Stimulated activated CD4-positive, alpha-beta T cell treated with anti-CD3 and anti-CD28 coated beads, Interleukin-1b, Interleukin-23, amount 100 ng/mL, for 1 hour (primary cell): ENCODE measurements at places on chromosomes 4 and X.

DNA sequence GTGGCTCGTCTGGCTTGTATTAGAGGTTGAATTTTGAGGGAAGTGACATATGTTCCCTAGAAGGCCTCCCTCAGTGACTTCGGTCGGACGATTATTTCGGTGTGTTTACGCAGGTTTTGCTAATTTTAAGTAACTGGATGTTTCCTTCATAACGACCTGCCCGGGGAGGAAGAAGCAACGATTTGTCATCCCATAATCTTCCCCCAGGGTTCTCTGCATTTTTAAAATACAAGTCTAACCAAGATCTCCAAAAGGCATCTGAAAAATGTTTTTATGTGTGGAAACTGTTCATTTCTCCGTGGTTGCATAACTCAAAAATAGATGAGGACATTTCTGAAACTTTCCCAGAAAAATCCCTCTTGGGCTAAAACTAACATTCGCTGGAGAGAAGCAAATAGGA, 195.4 kb downstream of the SHOX start:
- DNase-seq = no peak

- DNase-seq = no peak
Measured at GRCh38 chr4:16686195-16686594, 212.2 kb downstream of the LDB2 start.

DNA sequence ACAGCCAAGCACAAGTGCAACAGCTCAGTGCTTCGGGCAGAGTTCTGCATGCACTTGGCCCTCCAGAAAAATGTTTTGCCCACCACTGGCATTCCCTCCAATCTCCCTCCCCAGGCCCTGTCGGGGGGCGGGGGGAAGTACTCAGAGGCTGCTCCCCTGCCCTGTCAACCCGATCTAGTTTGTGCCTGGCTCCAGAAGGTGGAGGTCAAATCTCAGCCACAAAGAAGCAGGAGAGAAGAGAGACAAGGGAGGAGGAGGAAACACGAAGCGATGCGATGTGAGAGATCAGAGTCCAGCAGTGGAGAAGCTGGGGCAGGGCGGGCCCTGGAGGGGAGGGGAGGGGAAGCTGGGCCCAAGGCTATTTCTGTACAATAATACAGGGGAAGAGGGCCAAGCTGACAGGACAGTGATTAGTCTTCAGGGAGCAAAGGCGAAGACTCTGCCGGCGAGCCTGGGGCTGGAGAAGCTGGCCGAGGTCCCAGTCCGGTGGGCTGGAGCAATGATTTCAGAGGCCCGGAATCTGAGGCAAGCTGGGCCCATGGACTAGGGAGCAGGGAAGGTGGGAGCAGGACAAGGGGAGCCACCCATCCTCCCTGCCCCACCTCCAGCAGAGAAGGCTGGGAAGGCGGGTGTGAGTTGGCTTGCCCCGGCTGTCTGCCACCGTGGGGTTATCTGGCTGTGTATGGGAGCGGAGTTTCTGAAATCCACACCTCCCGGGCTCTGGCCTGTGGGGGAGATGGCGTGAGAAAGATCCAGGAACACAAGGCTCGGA, 167.1 kb downstream of the EFNB1 start:
- DNase-seq = no peak

GRCh38 chr4:73853246-73853704, at the start of gene PF4V1:
PF4V1 (plus strand) TSS chr4:73853296; CDS start chr4:73853363, 67 bp downstream.
- DNase-seq = no peak

DNA sequence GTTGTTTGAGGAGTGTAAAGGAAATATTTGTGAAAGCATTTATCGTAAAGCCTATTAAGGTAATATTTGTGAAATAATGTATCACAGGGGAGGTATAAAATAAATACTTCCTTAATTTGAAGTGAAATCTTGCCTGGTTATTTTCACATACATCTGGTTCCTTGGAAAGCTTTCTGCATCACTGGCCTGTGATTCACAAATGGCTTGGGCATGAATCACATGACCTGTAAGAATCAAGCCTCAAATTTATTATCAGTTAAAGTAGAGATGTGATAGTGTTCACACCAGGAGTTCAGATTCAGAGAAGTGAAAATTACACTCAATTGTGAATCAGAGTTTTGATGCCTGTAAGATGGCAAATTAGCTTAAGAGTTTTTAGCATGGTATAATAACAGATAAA, 1911.4 kb downstream of the STIM2 start:
- no peak for DNase-seq

- no peak for DNase-seq
Measured at GRCh38 chrX:65196758-65197360, 220.6 kb upstream of the ZC4H2 start.

DNA sequence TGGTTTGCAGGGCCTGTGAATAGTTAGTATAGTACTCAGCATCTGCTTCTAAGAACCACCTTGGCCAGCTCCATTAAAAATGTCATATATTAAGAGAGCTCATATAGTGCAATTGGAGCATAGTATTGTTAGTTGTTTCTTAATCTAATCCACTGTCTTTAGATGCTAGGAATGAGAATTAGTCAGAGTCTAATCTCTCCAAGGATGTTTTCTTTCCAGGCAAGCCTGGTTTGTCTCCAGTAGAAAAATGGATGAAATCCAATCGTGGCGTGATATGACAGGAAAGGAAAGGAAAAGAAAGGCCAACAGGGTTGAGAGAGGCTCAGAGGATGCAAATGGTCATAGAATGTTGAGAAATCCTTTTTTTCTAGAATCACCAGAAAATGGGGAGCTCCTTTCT, 15.0 kb upstream of the TMEM164 start:
- DNase-seq = no peak

DNA sequence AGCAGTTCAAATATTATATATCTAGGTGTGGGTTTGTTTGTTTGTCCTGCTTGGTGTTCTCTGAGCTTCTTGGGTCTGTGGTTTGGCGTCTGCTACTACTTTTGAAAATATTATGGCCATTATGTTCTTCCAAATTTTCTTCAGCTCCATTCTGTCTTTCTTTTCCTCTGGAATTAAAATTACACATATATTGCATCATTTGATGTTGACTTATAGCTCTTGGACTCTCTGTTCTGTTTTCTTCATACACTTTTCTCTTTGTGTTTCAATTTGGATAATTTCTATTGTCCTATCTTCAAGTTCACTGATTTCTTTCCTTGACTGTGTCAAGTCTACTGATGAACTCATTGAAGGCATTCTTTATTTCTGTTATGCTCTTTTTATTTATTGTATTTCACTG, 65.2 kb upstream of the ZNF81 start:
- DNase-seq = no peak

DNA sequence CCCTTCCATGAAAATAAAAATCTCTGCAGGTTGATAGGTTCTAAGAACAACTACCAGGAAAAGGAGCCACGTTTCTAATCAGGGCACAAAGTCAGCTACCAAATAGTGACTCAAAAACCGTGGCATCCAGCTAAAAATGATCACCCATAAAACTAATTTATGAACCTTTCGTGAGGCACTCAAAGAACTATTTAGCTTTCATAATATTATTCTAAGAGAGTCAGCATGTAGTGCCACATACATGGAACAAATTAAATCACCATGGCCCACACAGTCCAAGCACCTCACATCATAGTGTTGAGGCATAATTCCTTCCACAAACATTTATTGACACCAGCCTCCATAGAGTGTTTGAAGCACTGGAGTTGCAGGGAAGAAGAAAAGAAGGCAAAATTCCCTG, 252.0 kb upstream of the PPARGC1A start:
- DNase-seq = no peak

DNA sequence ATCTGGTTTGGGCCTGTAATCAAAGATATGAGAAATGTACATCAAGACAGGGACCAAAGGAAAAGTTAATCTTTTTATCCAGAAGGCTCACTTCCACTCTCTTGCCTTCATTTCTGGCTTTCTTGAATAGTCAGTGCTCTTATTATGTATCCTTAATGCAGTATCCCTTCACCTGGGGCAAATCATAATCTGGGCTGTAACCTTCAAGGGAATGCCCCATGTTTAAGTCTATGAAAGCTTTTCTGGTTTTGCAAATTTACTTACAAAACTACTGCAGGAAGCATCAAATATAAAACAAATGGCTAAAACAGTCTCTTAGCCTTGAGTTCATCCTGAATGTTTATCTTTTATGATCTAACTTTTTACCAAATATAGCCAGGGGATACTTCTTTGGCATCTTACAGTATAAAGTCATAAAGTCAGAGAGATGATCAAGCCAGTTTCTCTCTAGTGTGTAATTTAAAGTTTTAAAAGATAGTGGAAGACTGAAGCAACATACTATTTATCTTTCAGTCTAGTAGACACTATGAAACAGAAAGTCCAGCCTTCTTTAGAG, 1214.8 kb downstream of the STIM2 start:
- no peak for DNase-seq

DNA sequence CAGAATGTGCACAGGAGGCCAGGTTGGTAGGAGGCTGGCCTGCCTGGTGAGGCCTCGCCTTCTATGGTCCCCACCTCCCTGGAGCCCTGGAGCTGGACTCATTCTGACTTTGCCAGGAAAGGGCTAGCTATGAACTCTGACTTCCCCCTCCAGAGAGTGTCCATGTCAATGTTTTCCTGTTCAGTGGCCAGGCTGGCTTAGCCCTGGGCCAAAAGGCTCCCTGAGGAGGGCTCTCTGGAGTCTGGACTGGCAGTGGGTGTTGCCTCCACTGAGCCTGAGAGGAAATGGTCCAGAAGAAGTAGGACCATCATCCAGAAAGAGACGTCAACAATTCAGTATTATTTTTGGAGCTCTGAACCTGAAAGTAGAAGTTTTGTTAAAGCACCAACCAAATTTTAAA, 178.7 kb downstream of the CHIC2 start:
- no peak for DNase-seq

DNA sequence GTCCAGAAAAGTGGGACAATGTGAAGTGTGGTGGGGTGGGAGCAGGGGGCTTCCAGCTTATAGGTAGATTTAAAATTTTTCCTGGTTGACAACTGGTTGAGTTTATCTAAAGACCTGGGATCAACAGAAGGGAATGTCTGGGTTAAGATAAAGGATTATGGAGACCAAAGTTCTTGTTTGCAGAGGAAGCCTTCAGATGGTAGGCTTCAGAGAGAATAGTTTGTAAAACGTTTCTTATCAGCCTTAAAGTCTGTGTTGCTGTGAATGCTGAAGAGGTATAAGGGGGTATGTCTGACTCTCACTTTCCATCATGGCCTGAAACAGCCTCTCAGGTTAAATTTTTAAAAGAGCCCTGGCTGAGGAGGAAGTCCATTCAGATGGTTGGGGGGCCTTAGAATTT, 20.5 kb downstream of the MGST2 start:
- no peak for DNase-seq

GRCh38 chr4:151665022-151665784, 95.6 kb downstream of the GATB start:
- no peak for DNase-seq

GRCh38 chr4:176478076-176478475, 158.3 kb downstream of the SPCS3 start:
- no peak for DNase-seq

GRCh38 chr4:157591245-157591644, 370.7 kb downstream of the GRIA2 start:
- DNase-seq = no peak

DNA sequence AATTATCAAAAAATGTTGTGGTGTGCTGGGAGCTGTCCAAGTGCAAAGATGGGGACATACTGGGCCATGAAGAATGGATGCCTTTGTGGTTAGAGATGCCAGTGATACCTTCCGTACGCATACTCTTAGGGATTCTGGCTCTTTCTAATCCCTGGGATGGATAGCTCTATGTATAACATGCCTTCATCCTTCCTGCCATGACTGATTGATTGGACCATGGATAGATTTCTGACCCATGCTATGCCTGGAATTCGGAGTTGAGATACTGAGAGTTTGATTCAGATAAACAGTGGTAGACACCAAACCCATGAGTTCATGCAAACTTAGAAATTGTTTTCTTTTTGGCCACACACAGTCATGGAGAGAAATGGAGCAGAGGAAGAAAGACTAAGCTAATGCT, 147.2 kb upstream of the WDFY3 start:
- no peak for DNase-seq

DNA sequence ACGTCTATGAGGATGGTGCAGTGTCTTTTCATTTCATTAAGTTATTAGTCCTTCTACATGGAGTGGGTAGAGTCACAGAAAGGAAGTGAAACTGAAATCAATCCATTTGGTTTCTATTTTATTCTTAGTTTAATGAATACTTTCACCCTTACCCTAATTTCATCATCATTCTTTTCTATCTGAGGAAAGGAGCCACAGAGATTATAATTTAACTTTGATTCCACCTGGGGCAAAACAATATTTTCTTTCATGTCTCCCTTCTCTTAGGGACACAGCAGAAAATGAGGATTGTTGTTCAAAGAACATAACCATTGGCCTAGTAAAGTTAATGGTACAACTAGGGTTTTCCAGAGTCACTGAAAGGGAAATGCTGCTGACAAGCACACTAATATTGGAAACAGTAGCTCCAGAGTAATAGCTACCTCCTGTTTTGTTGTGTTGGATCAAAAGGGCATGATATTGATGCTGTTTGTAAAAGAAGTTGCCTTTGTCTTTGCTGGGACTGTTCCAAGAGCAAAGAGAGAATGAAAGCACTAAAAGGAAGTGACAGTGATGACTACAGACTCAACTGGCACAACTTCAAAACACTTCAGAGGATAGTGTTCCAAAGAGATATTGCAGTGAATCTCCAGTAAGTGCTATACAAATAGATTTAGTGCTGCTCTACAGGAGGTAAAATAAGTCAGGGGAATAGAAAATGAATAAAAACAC, 247.1 kb upstream of the PITX2 start:
- DNase-seq = no peak

- DNase-seq = no peak
Measured at GRCh38 chr4:115315182-115315581, 201.8 kb upstream of the NDST4 start.

DNA sequence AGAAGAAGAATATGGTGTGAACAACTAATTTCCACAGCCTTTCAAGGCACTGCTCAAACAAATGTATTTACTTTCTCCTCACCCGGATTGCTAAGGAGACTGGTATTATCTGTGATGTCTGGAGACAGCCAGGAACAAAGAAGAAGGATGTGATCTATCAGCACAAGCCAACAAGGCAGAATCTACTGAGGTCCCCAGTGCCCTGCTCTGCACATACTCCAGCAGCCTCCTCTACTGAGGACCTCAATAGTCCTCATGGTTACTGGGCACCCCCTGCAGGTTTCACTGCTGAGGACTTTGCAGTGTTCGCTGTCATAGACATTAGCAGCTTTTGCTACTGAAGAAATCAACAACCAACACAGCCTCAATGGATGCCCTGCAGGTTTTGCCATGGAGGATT, 930.1 kb downstream of the ADGRL3 start:
- no peak for DNase-seq

DNA sequence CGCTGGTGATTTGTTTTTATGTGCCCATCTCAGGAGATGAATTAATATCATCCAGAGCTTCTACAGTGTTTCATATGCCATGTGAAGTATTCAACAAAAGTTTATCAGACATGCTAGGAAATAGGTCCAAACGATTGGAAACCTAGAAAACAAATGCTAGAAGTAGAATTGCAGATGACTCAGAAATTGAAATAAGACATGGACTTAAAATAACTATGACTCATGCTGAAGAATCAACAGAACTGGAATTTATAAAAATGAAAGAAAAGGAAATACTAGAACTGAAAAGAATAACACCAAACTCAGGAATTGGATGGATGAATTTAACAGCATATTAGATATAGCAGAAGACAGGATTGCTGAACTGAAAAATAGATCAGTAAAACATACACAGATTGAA, 172.7 kb upstream of the GIMD1 start:
- DNase-seq = no peak
